ENCODE measurements at places on chromosomes 1 and 21.

GRCh38 chr21:35896060-35896459, 164.3 kb downstream of the SETD4 start:
- DNase-seq: no peak

- DNase-seq: no peak
Observed at GRCh38 chr1:22861764-22862440, 110.8 kb downstream of the LACTBL1 start.

GRCh38 chr21:42839271-42840231, 39.8 kb downstream of the WDR4 start:
- no peak for DNase-seq

DNA sequence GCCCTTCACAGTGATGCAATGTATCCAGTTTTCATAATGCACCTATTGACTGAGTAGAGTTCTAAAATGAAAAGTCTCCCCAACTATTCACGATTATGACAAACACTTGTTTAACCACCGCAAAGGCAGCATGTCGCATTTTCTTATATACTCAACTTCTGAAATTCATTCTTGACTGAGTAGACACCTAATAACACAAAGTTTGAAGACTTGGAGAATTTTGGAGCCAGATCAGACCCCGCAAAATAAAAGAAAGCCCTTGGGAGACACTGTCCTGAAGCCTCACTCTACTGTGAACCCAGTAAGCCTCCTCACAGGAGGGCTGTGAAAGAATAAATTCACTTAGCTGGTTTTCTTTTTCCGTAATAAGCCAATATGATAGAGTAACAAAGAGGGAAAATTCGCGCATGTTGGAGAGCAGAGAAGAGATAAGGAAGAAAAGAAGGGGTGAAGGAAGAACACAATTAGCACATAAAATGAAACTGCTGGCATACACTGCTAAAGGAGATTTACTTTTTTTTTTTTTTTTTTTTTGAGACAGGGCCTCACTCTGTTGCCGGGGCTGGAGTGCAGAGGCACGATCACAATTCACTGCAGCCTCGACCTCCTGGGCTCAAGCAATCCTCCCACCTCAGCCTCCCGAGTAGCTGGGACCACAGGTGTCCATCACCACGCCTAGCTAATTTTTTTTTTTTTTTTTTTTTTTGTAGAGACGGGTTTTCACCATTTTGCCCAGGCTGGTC, 492 bp upstream of the COLGALT2 start:
- DNase-seq: no peak

DNA sequence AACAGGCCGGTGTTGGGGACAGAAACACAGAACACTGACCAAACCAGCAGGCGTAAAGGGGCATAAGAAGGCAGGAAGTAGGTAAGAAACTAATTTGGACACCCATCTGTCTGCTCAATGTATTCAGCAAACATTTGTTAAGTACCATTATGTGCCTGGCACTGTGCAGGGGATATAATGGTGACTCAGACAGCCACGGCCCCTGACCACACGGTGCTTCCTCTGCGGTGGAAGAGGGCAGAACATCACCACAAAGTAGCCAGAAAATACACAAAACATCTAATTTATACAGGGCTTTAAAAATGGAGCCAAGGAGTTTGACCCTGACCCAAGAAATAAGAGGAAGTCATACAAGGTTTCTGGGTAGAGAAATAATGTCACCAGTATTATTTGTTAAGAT, 12.9 kb downstream of the DNAJC11 start:
- DNase-seq: no peak

DNA sequence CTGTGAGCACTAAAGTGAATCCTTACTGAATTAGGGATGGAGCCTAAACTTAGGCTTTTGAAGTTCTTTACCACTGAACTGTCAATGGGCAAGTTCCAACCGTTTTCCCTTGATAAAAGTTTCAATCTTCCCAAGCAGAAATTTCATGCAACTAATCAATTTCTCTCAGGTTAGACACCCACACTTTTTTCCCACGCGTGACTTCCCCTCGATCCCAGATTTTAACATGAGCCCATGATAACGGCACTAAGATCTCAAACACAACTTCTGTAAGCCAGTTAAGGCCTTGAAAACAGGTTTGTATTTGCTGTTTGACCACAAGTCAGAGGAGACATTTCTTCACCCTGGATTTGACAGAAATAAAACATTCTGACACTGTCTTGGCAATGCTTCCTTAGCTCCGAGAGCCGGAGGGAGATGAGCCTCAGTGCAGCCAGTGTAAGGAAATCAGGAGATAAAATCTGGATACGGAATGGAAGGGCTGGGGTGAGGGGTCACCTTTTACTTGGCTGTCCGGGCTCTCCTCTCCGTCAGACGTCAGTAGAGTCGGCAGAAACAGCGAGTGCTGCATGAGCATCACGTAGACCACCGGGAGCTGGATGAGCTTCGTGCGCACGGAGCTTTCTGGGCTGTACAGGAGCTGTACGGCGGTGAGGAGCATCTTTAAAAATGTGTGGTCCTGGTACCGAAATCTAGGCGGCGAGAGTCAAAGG, 39.7 kb downstream of the MRAP start:
- no peak for DNase-seq

- no peak for DNase-seq
Observed at GRCh38 chr1:5455056-5455455, 537.2 kb downstream of the NPHP4 start.

- no peak for DNase-seq
Observed at GRCh38 chr1:43871181-43871910, 62.3 kb upstream of the ARTN start.

DNA sequence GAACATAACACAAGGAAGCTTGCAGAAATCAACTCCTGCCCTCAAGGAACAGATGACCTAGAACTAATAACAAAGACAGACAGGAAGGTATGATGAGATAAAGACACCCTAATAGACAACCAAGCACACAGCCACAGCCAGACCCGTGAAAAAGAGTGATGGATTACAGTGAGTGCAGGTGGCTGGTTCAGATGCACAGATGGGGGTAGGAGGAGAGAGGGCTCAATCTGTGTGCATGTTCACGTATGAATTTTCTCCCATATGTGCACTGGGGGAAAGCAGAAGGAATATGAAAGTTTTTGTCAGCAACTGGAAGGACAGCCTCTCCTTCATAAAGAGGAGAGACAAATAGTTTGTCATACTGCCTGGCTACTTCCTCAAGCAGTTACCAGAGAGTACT, 367.1 kb downstream of the PBX1 start:
- no peak for DNase-seq

GRCh38 chr1:19804831-19805251, 5.1 kb upstream of the TMCO4 start:
- DNase-seq: no peak

DNA sequence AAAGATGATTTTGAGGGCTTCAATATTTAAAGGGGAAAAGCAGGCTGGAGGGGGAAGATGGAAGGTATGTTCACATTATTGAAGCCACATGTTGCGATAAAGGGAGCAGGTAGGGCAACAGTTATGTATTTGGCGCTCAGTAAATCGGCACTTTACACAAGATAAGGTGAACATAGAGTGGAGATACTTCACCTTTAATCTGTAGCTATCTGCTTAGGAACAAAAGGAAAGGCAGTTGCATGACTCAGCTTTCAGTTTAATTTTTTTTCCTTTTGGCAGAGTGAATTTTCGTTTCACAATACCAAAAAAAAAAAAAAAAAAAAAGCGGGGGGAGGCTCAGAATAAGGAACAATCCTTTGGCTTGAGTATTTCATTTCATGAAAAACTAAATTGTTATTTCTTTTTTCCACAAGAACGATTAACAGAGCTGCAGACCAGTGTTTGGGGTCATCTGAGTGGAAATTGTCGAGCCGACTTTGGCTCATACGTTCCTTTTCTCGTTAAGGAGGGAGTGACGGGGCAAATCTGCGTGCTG, 1.1 kb upstream of the COQ8A start:
- DNase-seq: no peak

DNA sequence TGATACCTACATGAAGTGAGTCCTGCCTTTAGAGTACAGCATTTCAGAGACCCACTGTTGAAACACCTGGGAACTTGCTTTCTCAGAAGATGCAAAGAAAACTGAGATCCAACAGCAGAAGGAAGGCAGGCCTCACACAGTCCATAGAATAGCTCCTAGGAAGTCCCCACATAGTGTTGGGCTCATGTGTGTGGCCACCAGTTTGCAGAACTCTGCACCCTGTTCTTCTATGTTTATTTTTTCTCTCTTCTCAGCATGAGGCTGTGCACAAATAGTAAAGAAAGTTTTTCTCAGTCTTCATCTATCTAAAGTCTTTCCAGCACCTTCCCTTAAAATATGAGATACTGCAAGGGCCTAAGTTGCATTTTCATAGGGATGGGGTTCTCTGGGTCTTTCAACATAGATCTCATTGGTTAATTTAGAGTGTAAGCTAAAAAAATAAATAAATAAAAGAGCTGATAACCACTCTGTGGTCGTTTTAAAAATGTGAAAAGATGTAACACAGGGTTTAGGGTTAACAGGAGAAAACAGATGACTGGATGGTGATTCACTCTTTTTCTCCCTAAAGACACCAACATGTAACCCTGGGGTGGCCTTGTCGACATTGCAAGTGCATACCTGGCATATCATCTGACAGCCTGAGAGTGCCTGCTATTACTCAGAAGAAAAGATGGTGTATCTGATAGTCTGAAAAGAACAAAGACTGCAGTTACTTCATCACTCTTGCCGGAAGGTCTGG, 94.6 kb downstream of the ZC3H11B start:
- no peak for DNase-seq

GRCh38 chr1:109114342-109114674, 393 bp downstream of the ELAPOR1 start:
- DNase-seq: no peak

- no peak for DNase-seq
Observed at GRCh38 chr1:34715139-34715538, 39.7 kb upstream of the GJB5 start.

GRCh38 chr1:217274416-217274815, 356.5 kb downstream of the GPATCH2 start:
- no peak for DNase-seq

DNA sequence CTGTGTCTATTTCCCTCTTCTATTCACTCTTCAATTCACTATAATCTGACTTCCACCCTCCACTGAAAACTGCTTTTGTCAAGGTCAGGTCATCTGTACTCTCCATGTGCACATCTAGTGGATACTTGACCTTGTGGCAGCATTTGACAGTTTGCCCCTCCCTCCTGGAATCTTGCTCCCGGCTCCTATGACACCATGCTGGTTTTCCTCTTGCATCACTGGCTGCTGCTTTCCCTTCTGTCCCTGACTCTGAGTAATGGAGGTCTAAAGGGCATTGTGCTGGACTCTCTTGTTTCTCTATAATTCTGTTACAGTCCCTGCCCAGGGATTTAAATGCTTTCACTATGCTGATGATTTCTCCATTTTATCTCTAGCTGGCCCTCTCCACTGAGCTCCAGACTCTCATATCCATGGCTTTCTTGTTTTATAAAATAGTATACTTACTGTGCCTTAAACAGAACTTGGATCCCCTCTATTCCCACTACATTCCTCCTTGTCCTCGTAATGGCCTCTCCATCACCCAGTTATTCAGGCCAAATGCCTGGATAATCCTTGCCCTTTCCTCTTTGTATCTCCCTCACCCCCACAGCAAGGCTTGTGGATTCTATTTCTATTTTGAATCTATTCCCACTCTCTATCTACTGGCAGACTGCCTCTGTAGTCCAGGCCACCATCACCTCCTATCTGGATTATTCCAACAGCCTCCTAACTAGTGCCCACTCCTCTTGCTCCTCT, 36.8 kb upstream of the PODN start:
- DNase-seq: no peak
